ENCODE measurements at places on chromosomes 1 and 21. TPM values are rescaled to one million over a fixed set of nuclear protein-coding genes. Genes with fewer than 3 reads are reported as not detected.

Gene FCRL1
- not detected for total RNA-seq

Gene ATAD3B
- 5.7 TPM for total RNA-seq

Gene PRELP
- total RNA-seq, result 10.8 TPM

Gene NUAK2
- total RNA-seq, result 7.9 TPM

Gene LYPD8
- not detected for total RNA-seq

Gene S100A12
- total RNA-seq, result not detected

Gene RNU1-4
- under 0.01 TPM for total RNA-seq

Gene PGLYRP3
- total RNA-seq, result not detected

Gene SUSD4
- 0.17 TPM for total RNA-seq

Gene ADAM30
- 0.03 TPM for total RNA-seq

Gene TTC22
- total RNA-seq, result not detected

Gene CHIA
- not detected for total RNA-seq

Gene RPS8
- 920 TPM for total RNA-seq

Gene ATP1A4
- total RNA-seq, result not detected

Gene ADORA1
- total RNA-seq, result 0.65 TPM
